Fibroblast of the aortic adventitia (primary cell): ENCODE measurements at places on chromosomes 2 and 18.

GRCh38 chr18:23563377-23564043, 22.8 kb downstream of the NPC1 start:
- peak; percentile 21 for DNase-seq

DNA sequence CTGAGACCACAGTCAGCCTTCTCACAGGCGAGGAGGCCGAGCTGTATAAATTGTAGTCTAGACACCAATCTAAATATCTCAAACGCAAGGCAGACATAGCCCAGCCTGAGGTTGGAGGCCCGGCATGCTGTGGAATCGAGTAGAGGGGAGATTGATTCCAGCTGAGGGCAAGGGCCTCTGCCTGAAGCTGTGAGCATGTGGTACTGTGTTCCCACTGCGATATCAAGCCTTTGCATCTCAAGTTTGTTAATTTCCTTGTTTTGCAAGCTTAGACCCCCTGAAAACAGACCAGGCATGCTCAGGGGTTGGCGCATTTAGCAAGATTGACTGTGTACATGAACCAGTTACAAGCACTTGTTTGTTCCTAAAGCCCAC, 65.1 kb upstream of the FOSL2 start:
- DNase-seq: no peak

GRCh38 chr2:238424313-238424700, 2.4 kb upstream of the ASB1 start:
- DNase-seq: peak; percentile 88

GRCh38 chr2:132654335-132654734, 15.7 kb downstream of the LYPD1 start:
- no peak for DNase-seq

GRCh38 chr2:239910851-239911640, 114.1 kb downstream of the NDUFA10 start:
- no peak for DNase-seq

- DNase-seq: peak; percentile 63
Observed at GRCh38 chr2:73260338-73260984, 23.8 kb downstream of the FBXO41 start.

- DNase-seq: peak; percentile 95
Observed at GRCh38 chr2:38146907-38147307, 71.0 kb upstream of the CYP1B1 start.

GRCh38 chr2:34105006-34105767, 506.1 kb upstream of the FAM98A start:
- DNase-seq: peak; percentile 88

- no peak for DNase-seq
Observed at GRCh38 chr2:10909050-10909995, 2.4 kb upstream of the KCNF1 start.

- no peak for DNase-seq
Observed at GRCh38 chr2:191512216-191512835, 165.6 kb upstream of the NABP1 start.

DNA sequence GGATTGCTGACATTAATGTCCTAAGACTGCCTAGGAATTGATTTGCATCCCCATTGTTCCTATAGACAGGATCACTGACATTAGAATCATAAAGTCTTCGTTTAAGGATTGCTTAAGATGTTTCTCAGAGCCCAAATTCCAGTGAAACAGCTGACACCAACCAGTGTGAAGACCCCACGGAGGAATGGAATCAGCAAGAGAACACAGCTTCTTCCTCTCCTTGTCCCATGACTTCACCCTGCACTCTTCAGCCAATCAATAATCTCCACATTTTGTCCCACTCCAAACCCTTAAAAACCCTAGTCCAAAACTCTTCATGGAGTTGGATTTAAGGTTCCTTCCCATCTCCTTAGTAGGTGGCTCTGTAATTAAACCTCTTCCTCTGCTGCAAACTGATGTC, 157.0 kb upstream of the NDUFV2 start:
- DNase-seq: no peak

DNA sequence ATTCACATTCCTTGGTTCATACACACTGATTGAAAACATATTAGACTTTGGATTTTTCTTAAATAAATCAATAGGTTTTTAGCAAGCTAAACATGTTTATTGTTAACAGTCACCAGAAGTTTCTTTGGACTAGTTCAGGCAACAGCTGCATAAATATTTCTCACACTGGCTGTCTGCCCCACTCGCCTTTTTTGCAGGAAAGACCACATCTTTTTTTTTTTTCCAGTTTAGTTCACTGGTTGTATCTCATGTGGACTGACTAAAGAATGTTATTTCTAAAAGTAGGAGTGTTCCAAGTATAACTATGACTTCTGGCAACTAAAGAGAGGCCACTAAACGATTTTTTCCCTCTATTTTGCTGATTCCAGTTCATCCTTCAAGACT, 31.1 kb downstream of the SLC40A1 start:
- DNase-seq: peak; percentile 91

DNA sequence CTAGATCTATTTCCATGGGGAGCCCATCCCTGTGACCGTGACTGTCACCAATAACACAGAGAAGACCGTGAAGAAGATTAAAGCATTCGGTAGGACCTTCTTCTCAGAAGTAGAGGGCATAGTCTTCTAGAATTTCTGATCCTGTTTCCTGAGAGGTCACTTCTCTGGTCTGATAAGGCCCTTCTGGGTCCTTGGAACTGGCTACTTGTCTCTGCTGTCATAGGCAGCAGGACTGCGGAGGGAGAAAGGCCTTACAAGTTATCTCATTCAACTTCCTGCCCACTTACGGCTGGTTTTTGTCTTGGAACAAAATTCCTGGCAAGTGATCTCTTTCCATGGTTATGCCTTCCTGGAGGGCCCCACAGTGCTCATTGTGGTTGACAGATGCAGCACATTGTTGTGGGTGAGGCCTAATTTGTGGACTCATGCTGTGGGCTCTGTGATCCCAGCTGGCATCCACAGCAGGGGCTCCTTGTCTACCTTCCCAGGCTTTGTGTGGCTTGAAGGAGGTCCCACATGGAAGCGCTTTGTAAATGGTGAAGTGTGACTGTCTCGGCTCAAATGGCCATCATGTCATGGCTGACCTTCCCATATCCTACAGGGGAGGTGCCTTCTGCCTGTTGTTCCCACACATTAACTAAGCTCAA, 22.0 kb downstream of the SAG start:
- peak; percentile 34 for DNase-seq

DNA sequence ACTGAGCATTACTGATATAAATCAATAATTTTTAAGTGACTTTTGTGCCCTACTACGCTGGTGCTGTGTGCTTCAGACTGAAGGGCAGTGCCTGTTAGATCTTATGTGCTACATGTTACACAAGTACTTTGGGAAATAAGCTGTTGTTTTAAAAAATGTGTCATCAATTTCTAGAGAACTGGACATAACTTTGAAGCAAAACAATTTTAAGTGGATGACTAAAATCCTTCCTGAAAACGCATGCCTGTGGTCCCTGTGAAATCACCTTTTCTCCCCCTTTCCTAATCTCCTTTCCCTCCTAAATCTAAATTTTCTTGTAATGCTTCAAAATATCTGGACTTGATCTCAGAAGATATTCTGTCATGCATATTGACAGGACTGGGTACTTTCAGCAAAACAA, 7.1 kb upstream of the IL1RL1 start:
- DNase-seq: peak; percentile 54

GRCh38 chr2:11505652-11506610, 27.9 kb upstream of the GREB1 start:
- no peak for DNase-seq

DNA sequence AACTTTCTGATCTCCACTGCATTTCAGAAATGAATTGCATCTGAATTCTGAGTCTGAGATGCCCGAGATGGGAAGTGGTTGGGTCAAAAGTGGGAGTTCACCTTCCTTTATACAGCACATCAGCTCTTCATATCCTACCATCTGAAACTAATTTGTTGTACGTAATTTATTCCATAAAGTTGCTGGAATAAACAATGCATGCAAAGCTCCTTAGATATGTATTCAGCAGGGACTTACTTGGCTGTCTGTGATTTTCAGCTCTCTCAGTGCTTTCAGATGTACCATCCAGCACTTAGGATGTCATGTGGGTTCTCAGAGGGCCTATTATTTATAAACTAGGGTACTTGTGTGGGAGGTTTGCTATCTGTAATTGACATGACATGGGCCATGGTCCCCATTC, 46.9 kb upstream of the EFEMP1 start:
- no peak for DNase-seq

- DNase-seq: no peak
Observed at GRCh38 chr2:173740639-173741038, 224.5 kb downstream of the SP3 start.

DNA sequence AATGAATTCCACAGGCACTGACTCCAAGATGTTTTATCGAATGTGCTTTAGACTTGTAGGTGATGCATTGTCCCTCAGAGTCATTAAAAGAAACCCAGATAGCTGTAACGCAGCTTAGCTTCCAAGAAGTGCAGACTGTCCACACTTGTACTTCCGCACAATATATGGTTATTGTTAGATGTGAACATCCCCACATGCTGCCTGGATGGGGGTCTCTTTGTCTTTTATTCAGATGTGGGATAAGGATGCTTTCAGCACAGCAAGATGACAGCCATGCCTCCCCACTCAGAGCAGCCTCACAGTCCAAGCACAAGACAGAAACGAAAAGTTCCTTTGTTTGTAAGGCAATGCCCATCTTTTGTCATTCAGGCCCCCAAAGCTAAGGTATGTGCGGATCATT, 416.6 kb downstream of the HRH4 start:
- no peak for DNase-seq

GRCh38 chr18:70293166-70293565, 4.3 kb downstream of the SOCS6 start:
- DNase-seq: no peak

DNA sequence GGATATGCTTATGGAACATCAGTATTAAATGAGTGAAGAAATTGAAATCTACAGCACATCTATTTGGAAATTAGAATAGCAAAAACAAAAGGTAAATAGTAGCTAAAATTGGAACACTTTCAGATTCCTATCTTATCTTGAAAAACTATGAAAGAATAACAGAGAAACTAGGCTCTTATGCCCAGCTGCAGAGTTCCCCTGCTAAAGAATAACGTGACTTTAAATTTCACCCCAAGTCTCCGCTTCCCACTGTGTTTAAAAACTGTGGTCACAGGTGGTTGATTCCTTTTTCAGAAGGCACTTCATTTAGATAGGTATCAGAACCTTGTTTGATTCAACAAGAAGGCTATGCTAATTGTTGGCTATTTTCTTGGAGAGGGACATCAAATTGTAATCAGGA, 30.1 kb downstream of the ARHGAP28 start:
- DNase-seq: no peak

DNA sequence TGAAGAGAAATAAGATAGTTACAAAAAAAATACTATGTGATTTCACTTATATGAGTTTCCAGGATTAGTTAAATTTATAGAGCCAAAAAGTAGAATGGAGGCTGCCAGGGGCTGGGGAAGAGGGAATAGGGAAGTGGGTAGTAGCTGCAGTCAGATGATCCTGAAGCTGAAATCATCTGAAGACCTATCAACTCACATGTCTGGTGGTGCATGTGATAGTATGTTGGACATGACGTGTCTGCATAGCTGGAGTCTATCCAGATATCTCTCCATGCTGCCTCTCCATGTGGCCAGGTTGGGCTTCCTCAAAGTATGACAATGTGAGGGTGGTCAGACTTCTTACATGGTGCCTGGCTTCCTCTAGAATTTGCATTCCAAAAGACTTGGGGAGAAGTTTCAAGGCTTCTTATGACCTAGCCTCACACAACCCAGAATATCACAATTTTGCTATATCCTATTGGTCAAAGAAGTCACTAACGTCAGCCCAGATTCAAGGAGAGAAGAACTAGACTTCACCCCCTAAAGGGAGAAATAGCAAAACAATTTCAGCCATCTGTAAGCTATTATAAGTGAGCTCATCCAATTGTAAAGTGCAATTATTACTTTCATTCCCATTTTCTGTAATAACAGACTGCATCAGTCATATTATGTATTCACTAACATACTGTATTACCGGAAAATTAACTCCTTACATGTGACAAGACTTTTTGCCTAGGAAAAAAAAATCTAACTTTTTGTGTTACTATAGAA, 14.0 kb upstream of the ZNF396 start:
- no peak for DNase-seq

DNA sequence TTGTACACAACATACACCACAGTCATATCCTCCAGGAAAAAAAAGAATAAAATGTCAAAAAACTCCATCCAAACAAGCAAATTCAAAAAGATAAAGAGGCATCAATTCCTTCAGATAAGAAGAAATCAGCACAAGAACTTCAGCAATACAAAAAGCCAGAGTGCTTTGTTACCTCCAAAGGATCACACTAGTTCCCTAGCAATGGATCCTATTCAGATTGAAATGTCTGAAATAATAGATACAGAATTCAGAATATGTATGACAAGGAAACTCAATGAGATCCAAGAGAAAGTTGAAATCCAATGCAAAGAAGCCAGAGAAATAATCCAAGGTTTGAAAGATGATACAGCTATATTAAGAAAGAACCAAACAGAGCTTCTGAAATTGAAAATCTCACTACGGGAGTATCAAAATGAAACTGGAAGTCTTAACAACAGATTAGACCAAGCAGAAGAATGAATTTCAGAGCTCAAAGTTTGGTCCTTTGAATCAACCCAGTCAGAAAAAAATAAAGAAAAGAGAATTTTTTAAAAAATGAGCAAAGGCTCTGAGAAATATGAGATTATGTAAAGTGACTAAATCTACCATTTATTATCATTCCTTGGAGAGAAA, 80.6 kb downstream of the TRABD2A start:
- no peak for DNase-seq

DNA sequence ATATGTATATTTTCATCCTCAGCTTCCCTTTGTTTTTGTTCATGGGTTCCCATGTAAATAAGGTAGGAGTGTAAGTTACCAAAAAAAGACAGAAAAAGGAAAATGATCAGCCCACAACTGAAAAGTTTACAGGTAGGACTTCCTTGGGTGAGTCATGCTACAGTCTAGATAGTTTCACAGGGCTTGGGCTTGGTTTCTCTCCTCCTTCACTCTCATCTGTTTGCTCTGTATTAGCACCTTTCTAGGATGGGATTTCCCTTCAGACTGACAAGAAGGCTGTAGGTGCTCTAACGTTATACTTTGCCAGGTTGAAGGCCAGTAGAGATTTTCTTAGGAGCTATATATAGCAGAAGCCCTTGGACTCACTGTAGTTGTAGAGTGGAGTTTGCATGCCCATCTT, 57.9 kb downstream of the FAM171B start:
- DNase-seq: no peak

DNA sequence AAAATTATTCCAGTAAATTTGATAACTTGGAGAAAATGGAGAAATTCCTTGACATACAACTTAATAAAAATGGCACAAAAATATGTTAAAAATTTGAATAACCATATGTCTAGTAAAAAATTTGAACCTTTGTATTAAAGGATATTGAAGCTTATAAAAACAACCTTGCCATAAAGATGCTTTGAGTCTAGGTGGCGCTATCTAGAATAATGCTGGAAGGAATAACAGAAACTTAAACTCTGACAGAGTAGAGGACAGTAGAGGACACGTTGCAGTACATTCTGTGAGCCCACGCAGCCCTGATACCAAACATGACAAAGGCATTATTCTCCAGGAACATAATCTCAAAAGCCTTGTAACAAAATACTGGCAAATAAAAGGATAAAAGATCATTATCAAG, 44.7 kb upstream of the ALKAL2 start:
- no peak for DNase-seq
